ENCODE measurements at places on chromosomes 3 and 15. TPM values are rescaled to one million over a fixed set of nuclear protein-coding genes. Genes with fewer than 3 reads are reported as not detected.

COL6A5 gene
- not detected for total RNA-seq

RTP3 gene
- not detected for total RNA-seq

DNAH12 gene
- total RNA-seq = 0.23 TPM

ZSCAN29 gene
- total RNA-seq = 34.6 TPM

C2CD4A gene
- total RNA-seq = not detected

CLDN1 gene
- 0.28 TPM for total RNA-seq

PLIN1 gene
- 0.44 TPM for total RNA-seq

TMC3 gene
- total RNA-seq = not detected

SHC4 gene
- total RNA-seq = 0.19 TPM

ALG1L2 gene
- 1.5 TPM for total RNA-seq

SLC12A1 gene
- total RNA-seq = not detected

SERPINI2 gene
- total RNA-seq = not detected

IL17RC gene
- total RNA-seq = 1.2 TPM

CYP11A1 gene
- not detected for total RNA-seq

ROBO2 gene
- not detected for total RNA-seq

SLC22A14 gene
- not detected for total RNA-seq

MEGF11 gene
- total RNA-seq = not detected

IMPG2 gene
- total RNA-seq = 0.82 TPM

STRIT1 gene
- not detected for total RNA-seq

YEATS2 gene
- total RNA-seq = 26.2 TPM

EPB42 gene
- not detected for total RNA-seq

QTRT2 gene
- 24.3 TPM for total RNA-seq

ACAP2 gene
- total RNA-seq = 63.6 TPM

HHLA2 gene
- total RNA-seq = 0.35 TPM

LRRIQ4 gene
- not detected for total RNA-seq

ZNF148 gene
- 50.0 TPM for total RNA-seq

FGD5 gene
- not detected for total RNA-seq

TFRC gene
- 72.2 TPM for total RNA-seq

GABRR3 gene
- total RNA-seq = not detected

DGKG gene
- not detected for total RNA-seq

CHRNA3 gene
- total RNA-seq = not detected

NANOGP8 gene
- total RNA-seq = not detected

Measured in T-cell (primary cell).